ENCODE measurements at places on chromosomes 2 and 18.
A peak's percentile ranks its signal among the peaks of the same experiment; 100 is the strongest.

- DNase-seq: no peak
Measured at GRCh38 chr18:73750052-73750451, 397.6 kb downstream of the FBXO15 start.

DNA sequence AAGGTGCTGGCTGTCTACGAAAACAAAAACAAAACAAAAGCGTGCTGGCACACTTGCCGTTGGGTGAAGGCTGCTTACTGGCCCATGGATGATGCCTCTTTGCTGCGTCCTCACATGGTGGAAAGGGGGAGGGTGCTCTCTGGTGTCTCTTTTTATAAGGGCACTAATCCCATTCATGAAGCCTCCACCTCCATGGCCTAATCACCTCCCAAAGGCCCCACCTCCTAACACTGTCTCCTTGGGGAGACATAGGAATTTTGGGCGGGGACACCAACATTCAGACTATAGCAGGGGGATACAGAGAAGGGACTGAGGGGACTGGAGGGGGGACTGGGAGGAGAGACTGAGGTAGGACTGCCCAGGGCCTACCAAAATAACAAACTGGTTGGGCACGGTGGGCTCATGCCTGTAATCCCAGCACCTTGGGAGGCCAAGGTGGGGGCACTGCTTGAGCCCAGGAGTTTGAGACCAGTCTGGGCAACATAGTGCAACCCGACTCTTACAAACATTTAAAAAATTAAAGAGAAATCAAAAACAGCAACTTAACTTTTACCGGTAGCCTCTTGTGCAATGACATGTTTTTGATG lies 14.5 kb downstream of the PTMA start:
- no peak for DNase-seq

DNA sequence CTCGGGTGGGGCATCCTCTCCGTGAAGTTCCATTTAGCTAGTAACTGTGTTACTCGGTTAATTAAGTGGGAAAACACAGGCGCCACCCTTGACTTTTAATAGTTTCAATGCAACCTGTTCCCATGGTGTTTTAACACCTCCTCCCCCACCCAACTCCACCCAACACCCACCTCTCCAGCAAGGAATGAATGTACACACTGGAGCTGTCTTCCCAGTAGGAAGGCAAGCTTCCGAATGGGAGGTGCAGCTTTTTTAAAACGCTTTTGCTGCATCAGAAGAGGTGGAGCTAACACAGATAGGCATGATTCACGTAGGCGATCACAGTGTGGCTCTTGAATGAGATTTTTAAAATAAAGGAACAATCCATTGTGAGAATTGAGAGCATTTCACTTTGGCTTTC lies 73.8 kb upstream of the AGAP1 start:
- DNase-seq: no peak

GRCh38 chr2:45182667-45183295 lies 173.5 kb upstream of the SIX2 start:
- DNase-seq: no peak

DNA sequence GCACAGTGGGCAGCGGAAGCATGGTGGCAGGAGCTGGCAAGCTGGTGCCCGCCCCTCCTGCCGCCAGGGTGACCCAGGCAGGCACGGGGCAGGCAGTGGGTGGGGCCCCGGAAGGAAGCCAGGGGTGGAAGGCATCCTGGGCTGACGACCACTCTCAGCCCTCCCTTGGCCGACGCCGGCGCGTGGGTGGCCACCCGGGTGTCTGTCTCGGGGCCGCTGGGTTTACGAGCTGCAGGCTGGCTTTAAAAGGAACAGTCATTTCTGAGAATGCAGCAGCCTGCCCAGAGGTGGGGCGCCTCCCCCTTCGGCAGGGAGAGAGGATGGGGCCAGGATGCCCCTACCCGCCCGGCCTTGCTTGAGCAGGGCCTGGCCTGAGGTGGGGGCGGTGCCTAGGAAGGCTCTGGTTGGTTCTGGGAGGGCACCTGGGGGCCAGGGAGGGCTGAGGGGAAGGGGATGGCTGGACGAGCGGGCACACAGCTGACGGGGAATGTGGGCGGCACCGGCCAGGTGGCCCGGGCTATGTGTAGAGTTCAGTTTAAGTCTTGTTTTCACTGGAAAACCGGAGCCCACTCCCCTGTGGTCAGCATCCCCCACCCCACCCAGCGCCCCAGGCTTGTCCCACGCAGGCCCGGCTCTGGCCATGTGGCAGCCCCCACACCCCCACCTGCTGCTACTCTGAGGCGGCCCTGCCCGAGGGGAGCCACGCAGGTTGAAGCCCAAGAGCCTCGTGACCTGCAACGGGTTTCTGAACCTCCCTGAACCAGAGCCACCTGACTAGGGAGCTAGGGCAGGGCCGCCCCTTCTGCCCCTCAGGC lies 6.3 kb downstream of the BOK start:
- no peak for DNase-seq

GRCh38 chr2:170582751-170583463 lies 132.2 kb upstream of the SP5 start:
- no peak for DNase-seq

- no peak for DNase-seq
Measured at GRCh38 chr2:148351437-148352143, 293.0 kb upstream of the EPC2 start.

DNA sequence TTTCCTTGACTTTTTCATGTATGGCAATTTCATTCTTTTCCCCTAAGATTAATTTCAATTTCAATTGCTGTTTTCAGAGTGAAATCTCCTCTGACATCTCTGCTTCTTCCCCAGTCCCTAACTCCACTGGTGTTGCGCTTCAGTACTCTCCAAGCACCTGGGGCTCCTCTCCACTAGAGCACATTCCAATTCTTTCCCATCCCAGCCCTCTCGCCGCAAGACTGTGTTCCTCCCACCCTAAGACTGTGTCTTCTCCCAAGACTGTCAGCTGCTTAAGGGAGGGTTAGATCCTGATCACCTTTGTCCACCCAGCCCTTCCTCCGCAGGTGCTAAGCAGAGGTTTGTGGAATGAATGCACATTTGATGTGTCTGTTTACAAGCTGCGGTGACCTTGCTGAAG lies 255.7 kb upstream of the CCDC68 start:
- DNase-seq: no peak

DNA sequence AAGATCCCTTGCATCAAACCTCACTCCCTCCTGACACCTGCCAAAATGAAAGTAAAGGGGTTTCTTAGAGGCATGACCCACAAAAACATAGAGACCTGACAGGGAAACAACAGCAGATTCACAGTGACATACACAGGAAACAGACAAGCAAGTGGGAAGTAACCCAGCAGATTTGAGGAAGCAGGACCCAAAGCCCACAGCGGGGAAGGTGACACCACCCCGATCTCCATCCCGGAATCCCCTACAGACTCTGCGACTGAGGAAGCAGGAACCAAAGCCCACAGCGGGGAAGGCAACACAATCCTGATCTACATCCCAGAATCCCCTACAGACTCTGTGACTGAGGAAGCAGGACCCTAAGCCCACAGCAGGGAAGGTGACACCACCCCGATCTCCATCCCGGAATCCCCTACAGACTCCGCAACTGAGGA lies 21.6 kb downstream of the CIB4 start:
- no peak for DNase-seq

- DNase-seq: no peak
Measured at GRCh38 chr2:126932529-126932928, 33.8 kb downstream of the TEX51 start.

DNA sequence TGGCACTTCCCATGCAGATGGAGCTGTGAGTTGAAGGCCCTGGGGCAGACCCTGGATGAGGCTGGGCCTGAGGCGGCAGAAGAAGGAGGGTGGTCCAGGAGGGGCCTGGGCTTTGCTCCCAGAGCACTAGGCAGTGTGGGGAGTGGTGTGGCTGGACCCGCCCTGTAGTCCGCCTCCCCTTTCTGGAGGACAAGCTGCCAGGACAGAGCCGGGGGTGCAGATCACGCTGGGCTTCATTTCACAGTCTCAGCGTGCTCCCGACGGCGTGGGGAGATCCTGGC lies 49.8 kb downstream of the PTGR3 start:
- no peak for DNase-seq

DNA sequence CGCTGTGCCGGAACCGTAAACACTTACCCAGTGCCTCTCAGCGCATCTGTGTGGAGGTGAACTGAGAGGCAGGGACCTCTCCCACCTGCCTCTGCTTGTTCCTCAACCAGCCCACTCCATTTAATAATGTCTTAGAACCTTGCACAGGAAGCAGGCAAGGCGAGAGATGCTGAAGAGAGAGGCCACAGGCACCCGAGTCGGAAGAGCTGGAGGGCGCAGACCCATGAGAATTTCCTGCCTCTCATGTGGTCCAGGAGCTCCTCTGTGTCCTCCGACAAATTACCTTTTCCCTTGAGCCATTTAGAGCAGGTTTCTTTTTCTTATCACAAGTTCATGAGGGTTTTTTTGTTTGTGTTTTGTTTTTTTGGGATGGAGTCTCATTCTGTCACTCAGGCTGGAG lies 4.9 kb upstream of the RFX8 start:
- DNase-seq: no peak

GRCh38 chr18:25469489-25469888 lies 117.5 kb upstream of the ZNF521 start:
- no peak for DNase-seq

- DNase-seq: no peak
Measured at GRCh38 chr2:164141271-164141670, 405.5 kb upstream of the FIGN start.

GRCh38 chr18:65852273-65852672 lies 101.5 kb downstream of the CDH7 start:
- DNase-seq: no peak

- no peak for DNase-seq
Measured at GRCh38 chr2:3520591-3520990, 1.3 kb upstream of the ADI1 start.

DNA sequence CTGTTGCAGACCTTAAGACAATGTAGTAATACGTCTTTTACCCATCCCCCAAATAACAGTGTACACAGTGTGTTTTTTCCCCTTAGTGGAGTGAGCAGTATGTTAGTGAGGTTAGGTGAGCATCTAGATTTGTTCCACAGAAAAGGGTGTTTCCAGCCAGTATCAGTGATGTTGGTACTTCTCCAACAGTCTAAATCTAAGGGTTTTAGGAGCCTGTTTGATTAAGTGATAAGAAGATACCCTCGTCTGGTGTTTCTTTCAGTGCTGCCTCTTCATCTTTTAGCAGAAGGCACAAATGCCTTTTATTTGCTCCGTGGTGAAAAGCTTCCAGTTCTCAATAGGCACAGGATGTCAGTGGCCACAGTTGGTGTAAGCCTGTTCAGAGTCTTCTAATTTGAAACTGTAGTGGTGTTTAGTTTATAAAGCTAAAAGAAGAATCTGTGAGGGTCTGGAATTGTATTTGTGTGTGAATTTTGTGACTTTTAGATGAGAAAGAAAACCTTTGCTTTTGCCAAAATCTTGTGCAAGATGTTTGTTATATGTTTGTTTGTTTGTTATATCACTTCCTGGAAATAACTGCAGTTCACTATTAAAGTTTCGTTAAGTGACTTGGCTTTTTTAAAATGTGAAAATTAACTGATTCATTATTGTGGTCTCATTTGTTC lies 71.2 kb downstream of the MAP4K4 start:
- no peak for DNase-seq

GRCh38 chr18:75323821-75324585 lies 103.5 kb downstream of the SMIM21 start:
- no peak for DNase-seq

- DNase-seq: no peak
Measured at GRCh38 chr18:35938562-35938961, 33.9 kb upstream of the RMP24 start.

GRCh38 chr2:233451950-233452349 lies 97.7 kb downstream of the DGKD start:
- no peak for DNase-seq

DNA sequence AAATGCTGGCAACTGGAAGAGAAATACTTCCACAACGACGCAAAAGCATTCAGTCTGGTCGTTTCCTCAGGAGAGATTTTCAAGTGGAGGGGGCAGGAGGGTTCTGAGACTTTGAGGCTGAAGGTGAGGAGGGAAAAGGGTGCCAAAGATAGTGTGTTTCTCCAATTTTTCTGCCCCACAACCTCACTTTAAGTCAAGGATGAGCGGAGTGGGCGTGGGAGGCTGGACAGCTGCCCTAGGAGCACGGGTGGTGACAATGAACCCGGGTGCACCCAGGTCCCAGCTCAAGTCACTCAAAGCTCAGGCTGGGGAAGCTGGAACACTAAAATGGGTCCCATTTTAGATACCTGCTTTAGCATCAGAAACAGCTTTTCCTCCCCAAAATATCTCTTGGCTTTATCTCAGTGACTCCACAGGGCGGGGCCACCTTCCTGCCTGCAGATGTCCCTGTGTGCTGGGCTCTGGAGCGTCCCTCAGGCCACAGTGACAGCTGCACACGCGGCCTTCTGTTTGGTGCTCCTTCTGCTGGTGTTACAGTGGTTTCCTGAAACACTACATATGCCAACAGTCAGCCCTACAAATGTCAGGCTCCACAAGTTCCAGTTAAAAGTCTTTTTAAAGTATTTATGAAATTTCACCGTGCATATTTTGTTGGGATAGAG lies 1.4 kb upstream of the MBP start:
- DNase-seq: no peak

- no peak for DNase-seq
Measured at GRCh38 chr2:150214626-150215025, 272.8 kb downstream of the RND3 start.

- no peak for DNase-seq
Measured at GRCh38 chr2:216733046-216733445, 37.7 kb upstream of the IGFBP5 start.

DNA sequence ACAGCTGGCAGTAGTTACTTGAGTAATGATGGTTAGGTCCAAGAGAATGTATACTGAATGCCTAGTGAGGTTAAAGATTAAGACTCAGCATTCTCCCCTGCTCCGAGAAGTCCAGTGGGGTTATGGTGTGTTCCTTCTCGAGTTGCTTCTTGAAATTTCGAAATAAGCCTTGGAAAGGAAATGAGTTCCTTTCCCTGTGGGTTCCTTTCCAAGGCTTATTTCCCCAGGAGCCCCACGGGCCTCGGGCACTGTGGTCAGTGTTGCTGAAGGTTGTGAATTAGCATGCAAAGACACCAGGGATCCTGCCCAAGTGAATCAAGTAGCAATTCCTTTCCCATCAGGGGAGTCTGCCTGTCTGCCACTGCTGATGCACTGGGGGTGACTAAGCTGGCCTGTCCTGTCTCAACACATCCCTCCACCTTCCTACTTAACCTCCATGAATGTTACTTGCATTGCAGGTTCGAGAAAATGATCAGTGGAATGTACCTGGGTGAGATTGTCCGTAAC lies 53.6 kb downstream of the HK2 start:
- DNase-seq: peak; percentile 54

DNA sequence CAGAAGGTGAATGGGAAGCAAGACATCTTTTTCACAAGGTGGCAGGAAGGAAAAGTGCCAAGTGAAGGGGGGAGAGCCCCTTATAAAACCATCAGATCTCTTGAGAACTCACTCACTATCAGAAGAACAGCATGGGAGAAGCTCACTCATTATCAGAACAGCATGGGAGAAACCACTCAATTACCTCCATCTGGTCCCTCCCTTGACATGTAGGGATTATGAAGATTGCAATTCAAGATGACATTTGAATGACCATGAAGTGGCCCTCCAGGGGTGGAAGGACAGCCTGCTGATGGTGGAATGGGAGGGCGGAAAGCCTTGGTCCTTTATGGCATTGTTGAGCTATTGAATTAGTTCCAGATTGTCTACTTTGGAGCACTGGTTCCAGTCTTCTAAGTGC lies 413.0 kb upstream of the MEX3C start:
- DNase-seq: no peak

- DNase-seq: no peak
Measured at GRCh38 chr2:209322905-209323512, 100.8 kb upstream of the MAP2 start.

- no peak for DNase-seq
Measured at GRCh38 chr18:54135216-54135615, 89.3 kb downstream of the MBD2 start.
